NCI-H748 treated with DMSO at 0.1 percent for 48 hours (cell line): ENCODE measurements at places on chromosomes 1 and 21.

- DNase-seq, result no peak
Observed at GRCh38 chr1:185406691-185407009, 89.6 kb upstream of the IVNS1ABP start.

DNA sequence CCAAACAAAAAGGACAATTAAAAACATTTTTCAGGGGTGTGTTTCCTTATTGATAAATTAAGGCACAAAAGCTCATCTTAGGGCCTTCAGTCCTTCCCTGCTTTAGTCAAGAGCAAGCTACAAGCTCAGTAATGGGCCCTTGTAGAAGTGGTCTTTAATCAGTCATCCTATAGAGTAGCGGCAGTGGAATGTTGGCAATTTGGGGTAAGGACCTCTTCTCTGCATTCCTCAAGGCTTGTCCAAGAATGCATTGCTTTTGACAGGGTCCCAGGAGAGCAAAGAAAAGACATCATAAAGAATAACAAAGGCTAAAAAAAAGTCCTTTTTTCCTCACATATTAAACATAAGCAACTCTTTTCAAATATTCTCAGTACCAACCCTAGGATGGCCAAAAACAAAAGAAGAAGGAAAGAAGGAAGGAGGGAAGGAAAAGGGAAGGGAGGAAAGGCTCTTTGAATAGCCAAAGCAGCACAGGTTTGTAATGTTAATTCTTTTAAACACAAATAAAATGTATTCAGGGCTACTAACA is 27.3 kb upstream of the CAMK1G start:
- DNase-seq, result no peak

DNA sequence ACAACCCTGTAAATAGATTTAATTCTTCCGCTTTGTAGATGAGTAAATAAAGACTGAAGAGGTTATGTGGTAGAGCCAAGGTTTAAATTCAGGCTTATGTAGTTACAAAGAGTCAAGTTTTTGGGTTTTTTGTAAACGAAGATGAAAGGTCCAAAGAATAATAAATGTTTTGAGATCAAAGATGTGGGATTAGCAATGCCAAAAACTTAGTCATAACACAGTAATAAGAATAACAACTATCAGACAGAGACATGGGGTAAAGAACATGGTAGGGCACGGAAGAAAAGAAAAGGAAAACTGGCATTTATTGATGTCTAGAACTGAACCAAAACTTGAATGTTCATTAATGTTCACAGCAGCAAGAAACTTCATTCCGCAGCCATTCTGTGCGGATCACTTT is 42.9 kb downstream of the EXTL2 start:
- DNase-seq, result no peak

DNA sequence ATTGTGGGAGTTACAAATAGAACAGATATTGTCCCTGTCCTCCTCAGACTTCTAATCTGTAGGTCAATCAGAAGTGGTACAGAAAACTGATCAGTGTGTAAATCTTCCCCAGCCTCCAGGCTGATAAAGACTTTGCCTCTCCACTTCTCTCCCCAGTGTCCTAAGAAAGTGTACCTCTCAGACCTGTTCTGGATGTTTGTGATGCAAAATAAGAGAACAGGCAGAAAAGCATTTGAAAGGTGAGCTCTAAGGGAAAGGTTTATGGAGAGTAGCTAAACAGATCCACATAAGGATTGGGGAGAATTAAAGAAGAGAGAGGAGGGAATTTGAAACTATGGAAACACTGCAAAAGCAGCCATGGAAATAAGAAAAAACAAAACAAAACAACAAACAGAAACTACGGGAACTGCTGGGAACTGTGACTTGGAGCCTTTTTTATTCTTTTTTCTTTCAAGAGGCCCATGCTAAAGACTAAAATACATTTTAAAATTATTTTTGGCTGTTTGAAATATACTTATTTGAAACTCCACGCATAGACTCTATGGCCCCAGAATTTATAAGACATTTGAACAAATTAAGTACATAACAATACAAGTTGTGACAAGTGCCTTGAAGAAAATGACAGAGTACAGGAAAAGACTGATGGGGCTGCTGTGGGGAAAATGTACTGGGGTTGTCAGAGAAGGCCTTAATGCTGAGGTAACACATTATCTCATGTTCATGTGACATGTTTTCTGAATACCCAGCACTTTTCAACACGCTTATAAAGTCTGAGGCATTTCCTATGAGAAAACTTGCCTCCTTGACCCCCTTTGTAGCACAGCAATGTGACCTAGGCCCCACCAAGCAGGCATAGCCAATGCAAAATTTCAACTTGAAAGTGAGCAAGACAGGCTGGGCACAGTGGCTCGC is 51.2 kb downstream of the TRAF5 start:
- DNase-seq, result no peak

DNA sequence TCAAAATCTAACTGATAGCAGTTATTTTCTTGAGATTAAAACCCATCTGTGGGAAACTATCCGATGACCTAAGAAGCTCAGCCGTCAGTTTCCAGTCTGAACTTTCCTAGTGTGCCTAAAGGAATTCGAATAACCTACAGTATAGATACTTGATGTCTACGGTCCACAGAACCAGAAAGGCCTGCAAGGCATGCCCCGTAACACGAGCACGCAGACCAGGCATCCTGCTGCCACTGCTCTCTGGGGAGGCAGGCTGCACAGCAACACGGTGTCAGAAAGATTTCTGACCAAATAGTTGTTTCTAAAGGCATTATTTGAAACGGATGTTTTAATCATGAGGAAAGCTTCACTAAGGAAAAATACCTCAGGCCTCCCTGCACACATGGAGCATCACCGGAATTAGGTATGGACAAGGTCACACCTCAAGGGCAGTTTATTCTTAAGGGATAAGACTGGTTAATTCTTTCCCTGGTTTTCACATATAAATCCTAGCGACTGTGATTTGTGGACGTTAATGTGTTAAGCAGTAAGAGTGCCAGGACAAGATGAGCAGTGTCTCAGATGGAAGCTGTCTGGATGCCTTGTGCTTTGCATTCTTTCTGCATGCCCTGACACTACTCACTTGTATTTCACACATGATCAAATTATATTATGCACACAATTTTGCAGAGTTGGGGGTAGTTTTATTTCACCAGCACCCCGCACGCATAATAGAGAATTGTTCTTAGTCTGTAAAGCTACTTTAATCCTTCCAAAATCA is 49.0 kb upstream of the NADK start:
- DNase-seq, result no peak
